ENCODE measurements at places on chromosomes 4 and X.

DNA sequence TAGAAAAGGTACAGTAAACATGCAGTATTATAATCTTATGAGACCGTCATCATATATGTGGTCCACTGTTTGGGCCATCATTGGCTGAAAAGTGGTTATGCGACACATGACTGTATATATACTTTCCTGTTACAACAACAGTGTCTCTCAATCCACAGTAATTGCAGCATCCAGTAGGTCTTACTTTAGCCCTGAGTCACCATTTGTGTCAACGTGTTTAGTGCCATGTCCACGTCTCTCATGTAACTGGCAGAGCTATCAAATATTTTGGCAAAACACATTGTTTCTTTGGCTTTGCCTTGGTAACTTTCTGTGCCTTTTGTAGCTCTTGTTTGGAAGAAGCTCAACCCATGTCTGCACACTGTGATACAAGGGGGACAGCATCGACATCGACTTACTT, 73.8 kb downstream of the CD38 start:
- DNase-seq, result no peak

GRCh38 chr4:67762086-67762485, 7.9 kb upstream of the GNRHR start:
- DNase-seq, result no peak

DNA sequence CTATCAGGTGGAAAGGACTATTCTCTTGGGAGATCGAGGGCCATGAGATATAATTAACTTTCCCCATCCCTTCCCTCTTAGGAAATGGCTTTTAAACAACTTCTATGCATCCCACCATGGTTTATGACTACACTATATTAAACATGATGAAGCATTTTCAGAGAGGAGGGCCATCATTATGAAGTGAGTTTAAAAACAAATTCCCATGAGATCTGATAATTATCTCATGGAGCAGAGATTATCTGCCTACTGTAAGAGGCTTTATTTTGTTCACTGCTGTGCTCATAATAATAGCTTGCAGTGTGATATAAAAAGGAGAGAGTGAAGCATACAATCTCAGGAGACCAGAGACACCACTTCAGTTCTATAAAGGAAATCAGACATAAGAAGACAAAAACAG, 330.5 kb upstream of the ZFP42 start:
- no peak for DNase-seq

DNA sequence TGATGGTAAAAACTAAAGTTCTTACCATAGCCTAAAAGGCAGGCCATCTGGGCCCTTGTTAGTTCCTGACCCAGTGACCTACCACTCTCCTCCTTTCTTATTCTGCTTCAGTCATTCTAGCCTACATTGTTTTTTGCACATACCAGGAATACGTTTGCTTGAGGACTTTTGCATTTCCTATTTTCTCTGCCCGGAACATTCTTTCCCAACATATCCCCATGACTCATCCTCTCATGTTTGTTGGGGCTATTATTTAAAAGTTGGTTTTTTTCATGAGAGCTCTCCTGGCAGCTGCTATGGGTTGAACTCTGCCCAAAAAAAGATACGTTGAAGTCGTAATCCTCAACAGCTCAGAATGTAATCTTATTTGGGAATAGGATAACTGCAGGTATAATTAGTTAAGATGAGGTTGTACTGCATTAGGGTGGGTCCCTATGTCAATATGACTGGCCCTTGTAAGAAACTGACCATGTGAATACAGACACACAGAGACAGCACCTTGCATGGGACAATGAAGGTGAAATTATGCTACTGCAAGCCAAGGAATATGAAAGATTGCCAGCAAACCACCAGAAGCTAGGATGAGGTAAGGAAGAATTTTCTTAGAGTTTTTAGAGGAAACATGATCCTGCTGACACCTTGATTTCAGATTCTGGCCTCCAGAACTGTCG, 138.3 kb upstream of the PDHA2 start:
- DNase-seq, result no peak

- no peak for DNase-seq
Observed at GRCh38 chr4:165393051-165393450, 14.2 kb downstream of the CPE start.

DNA sequence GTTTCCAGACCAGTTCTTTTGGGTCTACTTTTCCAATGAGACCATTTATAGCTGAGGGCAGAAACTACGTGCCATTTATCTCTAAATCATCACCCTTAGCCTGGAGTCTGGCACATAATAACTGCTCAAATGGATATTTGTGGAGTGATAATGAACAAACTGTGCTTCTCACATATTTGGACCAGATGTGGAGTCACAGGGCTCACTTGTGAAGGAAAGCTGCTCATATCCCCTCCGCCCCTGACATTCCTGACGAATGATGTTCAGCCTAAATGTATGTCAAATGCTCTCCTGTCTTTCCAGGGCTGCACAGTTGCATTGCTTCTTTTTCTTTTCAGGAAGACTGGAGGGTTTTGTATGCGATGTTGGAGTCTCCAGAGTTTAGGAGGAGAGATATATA, 110.1 kb downstream of the GBA3 start:
- no peak for DNase-seq

DNA sequence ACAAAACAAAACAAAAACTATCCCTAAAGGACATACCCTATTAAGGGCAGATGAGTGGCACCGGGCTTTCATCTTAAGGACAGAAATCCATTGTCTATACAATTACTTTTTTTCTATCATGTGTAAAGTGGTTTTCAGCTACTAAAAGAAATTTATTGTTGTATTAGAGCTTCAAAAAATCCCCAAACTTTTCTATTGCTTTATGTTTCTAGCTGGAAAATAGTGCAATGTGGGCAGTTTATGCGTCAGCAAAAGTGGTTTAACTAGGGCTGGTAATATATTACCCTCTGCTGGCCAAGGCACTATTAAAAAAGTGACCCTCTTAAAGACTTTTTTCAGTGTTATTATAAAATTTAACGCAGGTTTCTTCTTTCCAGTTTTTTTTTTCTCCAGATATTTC, 15.5 kb upstream of the GPR82 start:
- no peak for DNase-seq

DNA sequence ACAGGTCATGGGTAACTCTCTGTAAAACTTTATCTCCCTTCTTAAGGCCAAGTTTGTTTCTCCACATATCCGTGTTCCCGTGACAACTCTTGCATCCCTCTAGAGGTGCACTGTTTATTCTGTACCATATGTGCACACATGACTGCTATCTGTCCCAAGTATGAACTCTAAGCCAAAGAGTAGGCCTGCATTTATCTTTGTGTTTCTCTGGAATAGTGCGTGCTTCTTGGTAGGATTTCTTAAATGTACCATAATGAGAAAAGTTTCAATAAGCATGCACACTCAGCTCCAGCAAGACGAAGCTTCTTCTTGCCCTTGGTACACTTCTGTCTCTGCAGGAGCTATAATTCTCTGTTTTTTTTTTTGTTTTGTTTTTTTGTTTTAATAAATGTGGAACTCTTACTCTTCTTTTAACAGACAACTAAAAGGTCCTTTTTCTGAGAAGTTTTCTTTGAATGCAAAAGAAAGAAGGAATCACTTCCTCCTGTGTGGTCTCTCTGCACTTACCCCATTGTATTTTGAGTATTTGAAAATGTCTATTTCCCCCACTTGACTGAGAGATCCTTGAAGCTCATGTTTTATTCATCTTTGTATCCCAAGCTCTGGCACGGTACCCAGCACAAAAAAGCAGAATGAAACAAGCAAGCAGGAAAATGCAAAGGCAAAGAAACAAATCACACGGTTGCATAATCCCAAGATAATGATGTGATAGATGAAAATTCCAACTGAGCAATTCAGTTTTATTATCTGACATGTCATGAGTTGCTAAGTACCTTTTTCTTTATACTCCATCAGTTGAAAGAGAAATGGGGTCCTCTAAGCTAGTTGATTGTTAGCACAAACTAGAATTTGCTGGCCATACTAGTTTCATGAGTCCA, 521.9 kb upstream of the BOD1L1 start:
- no peak for DNase-seq

GRCh38 chr4:92307866-92308265, 4.1 kb downstream of the GRID2 start:
- DNase-seq, result no peak

DNA sequence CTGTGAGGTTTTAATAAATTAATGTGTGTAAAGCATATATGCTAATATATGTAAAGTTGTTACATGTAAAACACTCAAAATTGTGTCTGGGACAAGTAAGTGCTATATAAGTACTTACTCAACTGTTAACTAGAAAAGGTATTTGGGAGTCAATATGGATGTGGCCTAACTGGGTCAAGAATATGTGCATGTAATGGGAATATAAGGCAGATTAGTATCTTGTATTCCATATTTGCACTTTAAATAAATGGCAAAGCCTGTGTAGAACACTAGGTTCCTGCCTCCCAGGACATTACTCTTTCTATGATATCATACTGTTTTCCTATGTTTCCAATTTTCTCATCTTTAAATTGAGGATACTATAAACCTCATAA, 270.6 kb downstream of the FBXO8 start:
- no peak for DNase-seq

DNA sequence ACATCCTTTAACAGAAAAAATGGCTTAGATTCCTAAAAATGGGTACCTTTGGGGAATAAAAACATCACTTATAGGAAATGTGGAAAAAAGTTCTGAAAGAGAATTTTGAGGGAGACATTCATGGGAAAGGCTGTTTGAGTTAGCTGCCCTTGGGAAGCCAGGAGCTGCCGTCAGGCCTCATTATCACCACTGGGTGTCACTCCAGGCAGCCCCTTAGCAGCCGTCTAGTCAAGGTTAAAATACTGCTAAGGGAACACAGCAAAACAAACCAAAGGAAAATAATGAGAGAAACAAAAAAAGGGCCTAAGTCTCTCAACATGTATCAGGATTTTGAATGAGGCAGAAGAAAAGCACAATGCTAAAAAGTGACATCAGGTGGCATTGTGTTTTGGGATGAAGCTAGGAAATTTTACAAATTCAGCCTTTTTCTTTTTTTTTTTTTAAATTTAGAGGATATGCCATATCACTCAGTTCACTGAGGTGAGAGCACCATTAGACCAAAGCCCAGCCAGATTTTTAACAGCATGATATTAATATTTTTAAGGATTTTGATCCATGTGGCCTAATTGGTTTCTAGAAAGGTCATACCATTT, 235.3 kb downstream of the GPAT3 start:
- no peak for DNase-seq
